ENCODE measurements at places on chromosomes 2 and 18.

DNA sequence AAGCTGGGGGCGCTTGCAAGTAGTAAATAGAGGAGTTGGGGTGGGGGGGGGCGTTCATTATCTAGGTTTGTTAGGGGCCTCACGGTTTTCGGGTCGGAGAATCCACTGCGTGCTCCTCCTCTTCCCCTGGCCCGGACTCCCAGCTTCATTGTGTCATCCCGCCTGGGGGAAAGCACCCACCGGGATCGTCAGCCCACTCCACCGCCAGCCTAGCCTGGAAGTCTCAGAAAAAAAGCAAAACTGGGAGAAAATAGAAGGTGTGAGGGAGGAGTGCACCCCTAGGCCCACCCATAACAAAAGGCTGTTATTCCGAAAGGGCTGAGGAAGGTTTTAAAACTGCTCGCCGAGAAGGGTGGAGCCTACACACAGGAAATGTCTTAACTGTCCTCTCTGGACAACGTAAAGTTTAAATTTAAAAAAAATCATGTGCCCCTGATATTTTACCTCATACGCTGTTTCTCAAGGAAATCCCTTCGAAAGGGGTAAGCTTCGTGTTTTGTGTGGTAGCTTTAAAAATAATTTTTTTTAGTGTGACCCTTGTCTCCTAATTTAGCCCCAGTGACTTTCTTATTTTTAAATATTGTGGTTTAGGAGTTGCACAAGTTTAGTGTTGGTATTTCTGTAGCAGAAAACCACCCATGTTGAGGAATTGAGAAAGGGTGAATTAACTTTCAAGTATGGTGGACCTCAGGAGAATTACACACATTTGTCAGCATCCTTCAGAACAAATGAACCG is 104.2 kb downstream of the SPTBN1 start:
- peak; percentile 64 for DNase-seq

DNA sequence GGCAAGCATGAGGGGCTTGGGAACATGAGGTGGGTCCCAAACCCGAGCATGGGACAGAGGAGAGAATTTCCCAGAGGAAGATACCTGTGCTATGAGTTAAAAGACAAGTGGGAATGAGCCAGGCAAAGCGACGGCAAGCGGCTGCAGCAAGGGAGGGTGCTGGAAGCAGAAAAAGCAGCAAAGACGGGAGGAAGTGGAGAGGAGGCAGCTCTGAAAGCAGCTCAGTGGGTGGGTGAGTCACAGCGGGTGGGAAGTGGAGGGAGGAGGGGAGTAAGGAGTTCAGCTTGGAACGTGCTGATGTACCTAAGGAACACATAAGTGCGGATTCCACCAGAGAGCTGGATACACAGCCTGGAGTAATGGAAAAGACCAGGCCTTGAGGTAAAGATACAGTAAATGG is 41.4 kb downstream of the THUMPD2 start:
- peak; percentile 34 for DNase-seq

- DNase-seq: no peak
Measured at GRCh38 chr2:237074211-237074993, 11.3 kb upstream of the COPS8 start.

GRCh38 chr2:54081574-54081973 is 33.8 kb upstream of the ACYP2 start:
- DNase-seq: no peak

GRCh38 chr18:46346213-46346612 is 242.0 kb downstream of the HAUS1 start:
- no peak for DNase-seq

DNA sequence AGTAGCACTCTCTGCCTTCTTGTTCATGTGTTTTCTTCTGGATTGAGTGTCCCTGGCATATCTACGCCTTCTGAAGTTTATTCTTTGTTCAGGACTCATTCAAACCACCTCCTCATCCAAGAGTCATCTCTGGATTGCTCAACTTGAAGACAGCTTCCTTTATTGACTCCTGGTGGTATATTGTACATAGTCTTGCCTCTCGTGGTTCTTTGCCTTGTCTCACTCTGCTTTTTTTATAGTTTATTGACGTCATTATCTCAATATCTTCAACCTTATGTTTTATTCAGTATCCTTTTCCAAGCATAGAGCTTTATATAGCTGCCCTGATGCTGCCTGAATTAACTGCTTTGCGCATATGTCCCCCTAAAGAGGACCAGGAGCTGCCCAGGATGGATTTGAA is 161.7 kb downstream of the INSIG2 start:
- DNase-seq: peak; percentile 48

DNA sequence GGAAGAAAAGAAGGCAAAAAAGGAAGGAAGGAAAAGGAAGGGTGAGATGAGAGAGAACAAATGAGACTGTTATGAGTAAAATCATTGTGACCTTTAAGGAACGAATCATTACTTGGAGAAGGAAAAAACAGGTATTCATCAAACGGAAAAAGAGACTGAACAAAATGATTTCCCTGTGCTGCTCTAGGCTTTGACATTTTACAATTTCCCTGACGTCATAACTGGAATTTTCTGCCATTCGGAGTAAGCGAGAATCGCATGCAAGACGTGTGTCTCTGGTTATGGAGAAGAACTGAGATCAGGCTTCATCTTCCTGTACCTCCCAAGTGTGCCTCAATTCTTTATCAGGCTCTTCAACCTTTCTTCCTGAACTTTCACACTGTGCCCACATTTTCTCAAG is 534.7 kb upstream of the KLHL29 start:
- no peak for DNase-seq

GRCh38 chr2:3768960-3769765 is 65.8 kb downstream of the DCDC2C start:
- no peak for DNase-seq

GRCh38 chr2:24917731-24918325 is 2.2 kb downstream of the ADCY3 start:
- DNase-seq: no peak

- peak; percentile 43 for DNase-seq
Measured at GRCh38 chr2:147937744-147938349, 82.7 kb downstream of the ORC4 start.

DNA sequence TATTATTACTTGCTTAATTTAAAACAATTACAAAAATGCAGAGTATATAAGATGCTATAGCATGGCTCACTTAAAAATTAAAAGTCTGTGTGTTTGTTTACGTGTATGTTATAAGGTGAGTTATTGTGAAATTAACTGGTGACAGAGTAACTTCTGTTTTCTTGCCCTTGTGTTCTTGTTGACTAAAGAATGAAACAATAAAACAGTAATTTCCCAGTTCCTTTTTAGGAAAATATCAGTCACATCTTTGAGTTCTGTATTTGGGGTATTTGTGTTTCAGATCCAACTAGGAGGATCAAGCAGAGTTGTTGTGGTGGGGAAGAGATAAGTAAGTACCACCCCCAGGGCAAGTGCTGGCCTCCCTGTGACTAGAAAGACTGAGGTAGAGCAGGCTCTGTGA is 143.6 kb downstream of the CCDC148 start:
- no peak for DNase-seq

GRCh38 chr2:176067589-176068418 is 16.0 kb downstream of the EVX2 start:
- DNase-seq: peak; percentile 49

DNA sequence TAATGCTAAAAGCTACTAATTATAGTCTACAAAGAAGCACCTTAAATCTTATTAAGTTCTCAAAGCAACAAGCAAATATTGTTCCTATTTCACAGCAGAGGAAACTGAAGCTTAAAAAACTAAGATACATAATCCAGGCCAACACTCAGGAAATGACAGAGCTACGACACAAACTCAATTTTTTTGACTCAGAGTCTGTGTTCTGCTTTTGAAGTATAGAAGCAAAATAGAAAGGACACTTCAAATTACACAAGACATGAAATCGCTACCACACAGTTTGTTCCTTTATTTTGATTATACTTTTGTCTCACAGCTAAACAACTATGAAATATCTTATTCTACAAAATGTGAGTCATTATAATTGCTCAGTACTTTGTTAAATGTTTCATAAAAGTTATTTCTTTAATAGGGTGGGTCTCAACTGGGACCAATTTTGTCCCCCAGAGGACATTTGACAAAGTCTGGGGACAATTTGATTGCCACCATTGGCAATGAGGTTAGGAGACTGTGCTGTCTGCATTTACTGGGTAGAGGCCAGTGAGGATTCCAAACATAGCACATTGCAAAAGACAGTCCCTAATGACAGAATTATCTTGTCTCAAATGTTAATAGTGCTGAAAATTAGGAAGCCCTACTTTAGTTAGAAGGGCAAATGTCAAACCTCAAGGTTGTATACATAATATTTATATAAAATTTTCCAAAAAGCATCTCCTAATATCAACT is 101.5 kb upstream of the GRB14 start:
- DNase-seq: no peak

- no peak for DNase-seq
Measured at GRCh38 chr2:226761195-226761583, 38.4 kb downstream of the IRS1 start.

- no peak for DNase-seq
Measured at GRCh38 chr18:48868468-48869466, 82.0 kb downstream of the SMAD7 start.

GRCh38 chr2:129502781-129503180 is 476.7 kb upstream of the RAB6C start:
- DNase-seq: no peak

GRCh38 chr2:215435280-215435869 is 493 bp downstream of the FN1 start:
- no peak for DNase-seq

DNA sequence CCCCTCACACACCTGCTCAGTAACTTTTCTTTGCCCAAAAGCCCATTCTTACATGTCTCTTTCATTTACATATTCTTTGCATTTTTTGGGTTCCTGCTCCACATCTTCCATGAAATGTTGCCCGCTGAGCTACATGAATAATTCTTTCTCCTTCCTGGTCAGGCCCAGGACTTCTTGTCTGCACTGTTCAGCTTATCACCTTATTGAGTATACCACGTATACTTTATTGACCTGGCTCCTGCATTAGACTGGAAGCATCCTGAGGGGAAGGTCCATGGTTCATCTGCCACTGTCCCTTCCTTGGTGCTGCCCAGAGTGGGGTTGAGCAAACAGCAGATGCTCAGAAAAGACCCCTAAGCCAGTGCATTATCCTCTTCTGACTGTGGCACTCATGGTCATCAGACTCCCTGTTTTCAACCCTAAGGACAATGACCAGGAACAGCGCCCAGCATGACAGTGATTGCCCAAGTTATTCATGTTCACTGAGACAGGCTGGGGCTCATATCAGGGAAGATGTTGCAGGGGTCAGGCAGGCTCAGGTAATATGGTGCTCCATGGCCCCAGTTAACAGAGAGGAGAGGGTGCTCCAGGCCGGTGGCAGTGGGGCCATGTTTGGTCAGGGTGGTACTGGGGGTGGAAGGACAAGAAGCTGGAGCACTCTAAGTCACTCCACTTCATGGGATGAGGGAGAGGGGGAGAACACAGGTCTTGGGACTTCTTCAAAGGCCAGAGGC is 7.7 kb downstream of the APOB start:
- no peak for DNase-seq

- DNase-seq: no peak
Measured at GRCh38 chr18:58429442-58429841, 199.4 kb downstream of the ALPK2 start.

DNA sequence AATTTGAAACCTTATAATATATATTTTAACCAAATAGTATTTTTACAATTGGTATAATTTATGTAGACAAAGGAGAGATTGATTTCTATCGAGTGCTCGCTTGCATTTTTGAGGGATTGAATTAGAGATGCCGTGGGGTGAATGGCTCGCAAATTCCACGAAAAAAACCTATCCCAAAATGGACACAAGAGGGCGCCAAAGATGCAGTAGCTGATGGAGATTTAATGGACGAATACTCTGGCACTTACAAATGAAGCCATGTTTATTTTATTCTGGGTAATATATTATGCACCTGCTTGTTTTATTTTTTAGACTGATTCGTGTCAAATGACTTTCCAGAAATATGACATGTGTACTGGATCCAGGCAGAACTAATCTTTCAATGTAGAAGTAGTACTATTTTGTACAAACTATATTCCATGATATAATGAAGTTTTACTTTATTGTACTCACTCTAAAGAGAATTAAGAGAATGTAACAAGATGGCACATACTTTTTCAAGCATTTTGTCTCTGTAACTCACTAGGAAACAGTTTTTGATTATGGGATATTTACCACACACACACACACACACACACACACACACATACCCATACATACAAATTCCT is 505.4 kb downstream of the PLCL1 start:
- DNase-seq: peak; percentile 76

DNA sequence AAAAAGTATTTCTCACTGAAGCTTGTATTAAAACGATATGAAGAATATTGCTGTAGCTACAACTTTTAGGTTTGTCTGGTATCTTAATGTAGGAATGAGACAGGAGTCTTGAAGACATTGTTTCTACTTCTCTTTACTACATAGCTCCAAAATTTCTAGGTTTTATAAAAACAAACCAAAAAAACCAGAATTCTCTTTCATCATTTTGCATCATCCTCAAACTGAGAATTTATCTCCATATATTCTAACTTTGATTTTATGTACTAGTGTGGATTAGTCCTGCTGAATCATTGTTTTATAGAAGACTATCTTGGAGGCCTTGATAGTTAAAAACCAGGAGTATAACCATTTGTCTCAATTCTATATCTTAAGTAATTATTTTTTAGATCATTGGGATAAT is 100.2 kb downstream of the ICA1L start:
- DNase-seq: no peak

Data from AG20443 (cell line).